Activated naive CD4-positive, alpha-beta T cell treated with anti-CD3 and anti-CD28 coated beads, Interleukin-2, amount 50 U/mL, for 16 hours (primary cell): ENCODE measurements at places on chromosomes 13 and 19.

- peak; percentile 76 for DNase-seq
Observed at GRCh38 chr13:51764184-51765141, 39.5 kb downstream of the DHRS12 start.

DNA sequence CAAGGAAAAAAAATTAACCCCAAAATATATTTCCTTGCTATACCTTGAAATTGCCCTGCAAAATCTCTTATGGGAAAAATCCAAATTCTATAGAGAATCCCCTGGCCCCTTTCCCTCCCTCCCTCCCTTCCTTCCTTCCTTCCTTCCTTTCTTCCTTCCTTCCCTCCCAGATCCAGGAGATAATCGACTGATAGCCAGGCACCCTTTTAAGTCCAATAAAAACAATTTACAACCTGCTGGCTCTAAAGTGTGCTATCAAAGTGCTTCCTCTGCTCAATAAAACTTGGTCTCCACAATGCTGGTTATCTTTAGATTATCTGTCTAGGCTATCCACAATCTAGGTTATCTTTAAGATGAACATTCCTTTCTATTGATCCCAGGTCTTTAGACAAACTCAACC, 83.1 kb upstream of the TUBA3C start:
- DNase-seq = no peak

- no peak for DNase-seq
Observed at GRCh38 chr19:11067356-11068113, 21.7 kb upstream of the LDLR start.

GRCh38 chr13:61294467-61295191, 121.0 kb downstream of the PCDH20 start:
- no peak for DNase-seq

DNA sequence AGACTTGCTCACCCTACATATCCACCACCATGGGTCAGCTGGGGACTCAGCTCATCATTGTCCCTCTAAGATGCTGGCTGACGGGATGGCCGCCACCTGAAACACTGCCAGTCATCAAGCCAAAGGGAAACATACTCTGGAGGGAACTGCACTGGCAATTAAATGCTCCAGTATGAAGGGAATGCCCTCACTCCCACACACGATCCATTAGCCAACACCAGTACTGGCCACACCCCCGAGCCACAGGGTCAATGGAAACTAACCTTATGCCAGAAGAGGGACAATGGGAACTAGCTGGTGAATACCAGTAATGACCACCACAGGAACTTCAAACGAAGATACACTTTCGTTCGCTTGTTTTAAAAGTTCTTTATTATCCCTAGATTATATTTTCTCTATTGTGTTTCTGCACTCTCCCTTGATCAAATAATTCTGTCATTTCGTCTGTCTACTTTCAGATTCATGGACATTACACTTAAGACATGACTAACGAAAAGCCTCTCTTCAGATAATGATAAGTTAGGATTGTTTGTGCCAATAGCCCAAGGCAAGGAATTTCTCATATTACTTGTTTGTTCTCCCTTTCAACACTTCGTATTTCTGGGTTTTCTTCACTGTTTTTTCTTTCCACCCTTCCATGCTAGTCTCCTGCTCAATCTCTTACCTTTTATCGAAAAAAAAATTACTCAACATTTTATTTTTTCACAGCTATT, 1.7 kb upstream of the ZNF507 start:
- DNase-seq = no peak
